Stimulated activated CD4-positive, alpha-beta T cell treated with anti-CD3 and anti-CD28 coated beads, Interleukin-15, amount 100 ng/mL, for 24 hours (primary cell): ENCODE measurements at places on chromosomes 4 and X.
A peak's percentile ranks its signal among the peaks of the same experiment; 100 is the strongest.

DNA sequence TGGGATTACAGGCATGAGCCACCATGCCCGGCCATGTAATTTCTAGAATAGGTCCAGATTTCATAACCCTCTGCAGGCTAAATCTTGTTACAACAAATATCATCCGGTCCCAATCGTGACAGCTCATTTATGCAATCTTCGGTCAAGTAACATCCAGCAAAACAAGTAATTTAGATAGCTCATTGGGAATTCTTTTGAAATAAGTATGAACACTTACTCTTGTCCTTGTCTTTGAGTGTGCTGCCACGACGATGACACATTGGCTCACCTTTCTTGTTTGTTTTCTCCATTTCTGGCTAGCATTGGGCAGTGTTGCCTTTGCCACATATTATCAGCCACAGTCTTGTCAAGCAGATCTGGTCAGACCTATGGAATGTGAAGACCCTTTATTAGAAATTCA is 92.0 kb downstream of the PHEX start:
- DNase-seq = no peak

DNA sequence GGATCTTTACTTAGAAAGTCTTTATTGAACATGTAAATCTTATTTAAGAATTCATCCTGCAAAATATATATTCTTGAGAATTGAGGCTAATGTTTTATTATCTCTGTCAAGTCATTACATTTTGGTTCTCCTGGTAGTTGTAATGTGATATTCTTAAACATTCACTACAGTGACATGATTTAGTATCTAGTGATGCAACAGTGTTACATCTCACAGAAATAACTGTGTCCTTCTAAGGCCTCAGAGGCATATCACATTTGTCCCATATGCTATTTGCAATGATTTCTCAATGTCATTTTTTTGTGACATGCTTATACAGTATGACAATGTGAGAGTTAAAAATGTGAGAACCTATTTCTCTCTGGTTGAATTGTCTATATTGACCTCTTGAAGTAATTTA is 34.1 kb downstream of the PRRG1 start:
- no peak for DNase-seq

DNA sequence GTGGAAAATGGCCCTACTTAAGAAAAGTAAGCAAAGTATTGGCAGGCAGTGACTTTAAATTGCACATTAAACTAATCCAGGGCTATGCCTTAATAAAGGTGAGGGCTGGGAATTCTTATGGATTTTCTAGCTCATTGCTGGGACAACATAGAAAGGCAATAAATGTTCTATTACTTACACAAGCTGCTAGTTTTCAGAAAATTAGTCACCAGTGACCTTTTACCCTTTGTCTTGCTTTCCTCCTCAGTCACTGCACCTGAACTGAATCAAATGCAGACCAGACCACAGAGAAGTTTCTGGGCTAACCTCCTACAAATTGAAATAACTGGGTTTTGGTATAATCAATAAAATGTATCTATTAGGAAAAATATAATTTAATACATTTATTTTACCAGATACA is 694.4 kb upstream of the FAM241A start:
- DNase-seq = no peak

DNA sequence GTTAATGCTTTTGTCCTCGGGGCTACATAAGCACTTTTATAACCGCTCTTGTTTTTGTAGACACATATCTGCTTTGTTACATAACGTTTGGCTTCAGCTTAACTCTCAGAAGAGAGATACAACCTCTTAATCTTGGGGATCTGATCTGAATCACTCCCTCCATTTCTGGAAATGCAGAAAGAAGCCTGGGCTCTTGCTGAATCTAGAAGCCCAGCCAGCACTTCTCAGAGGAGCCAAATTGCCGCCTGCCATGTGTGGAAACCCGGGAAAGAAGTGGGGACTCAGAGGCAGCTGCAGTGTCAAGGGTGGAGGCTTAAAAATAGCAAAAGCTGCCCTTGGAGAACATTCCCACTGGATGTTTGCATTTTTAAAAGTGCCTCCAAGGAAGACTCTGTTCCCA is 69.3 kb upstream of the LDB2 start:
- DNase-seq = no peak

DNA sequence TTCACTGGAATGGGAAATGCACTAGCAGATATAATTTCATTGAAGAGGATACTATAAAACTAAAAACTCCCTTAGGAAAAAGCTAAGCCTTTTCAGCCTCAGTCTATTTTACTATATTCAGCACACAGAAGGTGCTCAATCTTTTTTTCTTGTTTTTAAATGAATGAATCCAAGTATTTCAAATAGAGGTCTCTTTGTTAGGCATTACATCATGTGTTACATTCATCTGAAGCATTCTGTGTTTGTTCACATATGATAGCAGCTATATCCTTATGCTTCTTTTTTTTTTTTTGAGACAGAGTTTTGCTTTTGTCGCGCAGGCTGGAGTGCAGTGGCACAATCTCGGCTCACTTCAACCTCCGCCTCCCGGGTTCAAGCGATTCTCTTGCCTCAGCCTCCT is 278.4 kb downstream of the CAMK2D start:
- DNase-seq = no peak

DNA sequence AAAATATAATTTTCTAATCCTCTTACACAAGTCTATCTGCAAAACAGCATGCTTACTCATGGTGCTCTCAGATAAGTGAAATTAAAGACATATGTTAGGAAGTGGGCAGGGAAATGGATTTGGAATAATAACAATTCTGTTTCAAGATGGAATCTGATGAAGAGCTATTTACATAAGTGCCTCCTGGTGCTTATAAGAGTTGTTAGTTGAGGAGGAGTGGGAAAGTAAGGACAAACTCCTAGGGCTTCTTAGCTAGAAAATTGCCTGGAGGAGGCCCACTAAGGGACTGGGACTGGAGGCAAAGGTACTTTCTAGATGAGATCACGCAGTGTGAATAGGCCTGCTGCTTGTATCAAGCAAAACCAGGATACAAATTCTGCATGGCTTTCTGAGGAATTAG is 939.8 kb downstream of the GLUD2 start:
- DNase-seq = no peak

DNA sequence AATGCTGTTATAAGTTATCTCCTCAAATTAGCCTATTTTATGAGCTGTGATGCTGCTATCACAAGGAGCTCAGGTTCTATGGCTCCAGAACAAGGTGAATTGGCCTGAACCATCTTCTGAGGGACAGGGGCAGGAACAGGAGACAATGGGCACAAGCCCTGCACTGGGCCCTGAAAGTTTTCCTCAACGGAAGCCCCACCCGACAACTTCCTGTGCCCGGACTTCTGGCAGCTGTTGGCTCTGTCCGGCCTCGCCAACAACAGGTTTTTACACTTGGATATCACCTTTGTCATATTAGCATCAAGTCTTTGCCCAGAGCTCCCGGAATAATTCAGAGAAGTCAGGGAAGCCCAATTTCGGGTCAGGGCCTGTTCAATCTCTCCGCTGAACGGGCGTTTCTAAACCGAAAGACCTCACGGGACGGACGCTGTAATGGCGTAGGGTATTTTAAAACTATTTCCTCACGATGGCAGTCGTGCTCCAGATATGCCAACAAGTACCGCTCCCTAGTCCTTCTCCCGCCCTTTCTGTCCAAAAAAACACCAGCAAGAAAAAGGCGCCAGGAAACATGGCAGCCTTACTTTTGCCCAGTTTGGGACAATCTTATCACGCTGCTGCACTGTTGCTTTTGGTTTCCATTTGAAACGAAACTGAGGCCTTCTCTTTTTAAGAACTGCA is 201.0 kb upstream of the STK26 start:
- no peak for DNase-seq

- no peak for DNase-seq
Measured at GRCh38 chr4:24598025-24598424, 13.7 kb upstream of the DHX15 start.

GRCh38 chr4:86706923-86707597 is 112.9 kb downstream of the PTPN13 start:
- no peak for DNase-seq

- DNase-seq = no peak
Measured at GRCh38 chrX:26442340-26442739, 226.4 kb downstream of the MAGEB5 start.

GRCh38 chr4:82267506-82267905 is 106.3 kb downstream of the HNRNPD start:
- DNase-seq = no peak

GRCh38 chrX:53284684-53285447 is 3.5 kb upstream of the IQSEC2 start:
- DNase-seq = peak; percentile 61

DNA sequence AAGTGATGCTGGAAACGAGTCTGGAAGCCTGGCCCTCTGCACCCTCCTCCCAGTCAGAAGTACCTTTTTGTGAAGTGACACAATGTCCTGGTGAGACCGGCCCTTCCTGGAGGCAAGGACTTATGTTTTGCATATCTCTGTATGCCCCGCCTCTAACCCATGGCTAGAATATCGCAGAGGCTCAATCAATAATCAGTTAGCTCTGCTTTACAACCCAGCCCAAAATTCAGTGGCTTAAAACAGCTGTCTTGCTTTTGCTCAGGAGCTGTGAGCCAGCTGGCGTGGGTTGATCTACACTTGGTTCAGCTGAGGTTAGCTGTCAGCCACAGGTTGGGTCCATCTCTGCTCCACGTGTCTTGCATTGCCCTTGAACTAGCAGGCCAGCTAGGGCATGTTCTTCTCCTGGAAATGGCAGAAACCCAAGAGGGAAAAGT is 98.8 kb upstream of the METTL14 start:
- no peak for DNase-seq

DNA sequence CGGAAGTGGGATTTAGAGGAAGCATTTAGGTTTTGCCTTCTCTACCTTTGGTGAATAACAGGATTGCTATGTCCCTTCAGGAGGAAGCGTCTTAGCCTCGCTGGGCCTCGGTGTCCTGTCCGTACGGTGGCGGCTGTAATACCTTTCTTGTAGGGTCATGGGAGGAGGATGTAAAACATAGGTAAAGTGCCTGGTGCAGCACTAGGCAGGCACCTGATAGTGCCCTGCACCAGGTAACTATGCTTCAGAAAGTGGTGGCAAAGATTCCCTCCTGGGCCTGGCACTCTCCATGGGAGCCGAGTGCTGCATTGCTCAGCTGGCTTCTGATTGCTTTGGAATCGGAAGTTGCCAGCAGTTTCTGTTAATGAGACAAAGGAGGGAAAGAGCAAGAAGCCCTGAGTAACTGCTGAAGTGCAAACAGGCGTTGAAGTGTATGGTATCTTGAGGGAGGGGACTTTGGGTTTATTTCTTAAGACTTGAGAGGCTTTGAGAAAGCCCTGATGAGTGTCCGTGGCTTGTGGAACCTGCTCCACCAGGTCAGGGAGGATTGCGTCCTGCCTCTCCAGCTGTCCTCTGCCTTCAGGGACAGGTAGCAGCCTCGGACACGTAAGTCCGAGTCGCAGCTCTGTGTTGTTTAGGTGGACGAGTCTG is 45.8 kb downstream of the TBC1D14 start:
- no peak for DNase-seq

- no peak for DNase-seq
Measured at GRCh38 chrX:101973066-101973465, 41.2 kb upstream of the ZMAT1 start.

- no peak for DNase-seq
Measured at GRCh38 chr4:142408003-142408441, 438.1 kb downstream of the INPP4B start.

GRCh38 chr4:103915224-103915869 is 195.6 kb upstream of the TACR3 start:
- DNase-seq = no peak

DNA sequence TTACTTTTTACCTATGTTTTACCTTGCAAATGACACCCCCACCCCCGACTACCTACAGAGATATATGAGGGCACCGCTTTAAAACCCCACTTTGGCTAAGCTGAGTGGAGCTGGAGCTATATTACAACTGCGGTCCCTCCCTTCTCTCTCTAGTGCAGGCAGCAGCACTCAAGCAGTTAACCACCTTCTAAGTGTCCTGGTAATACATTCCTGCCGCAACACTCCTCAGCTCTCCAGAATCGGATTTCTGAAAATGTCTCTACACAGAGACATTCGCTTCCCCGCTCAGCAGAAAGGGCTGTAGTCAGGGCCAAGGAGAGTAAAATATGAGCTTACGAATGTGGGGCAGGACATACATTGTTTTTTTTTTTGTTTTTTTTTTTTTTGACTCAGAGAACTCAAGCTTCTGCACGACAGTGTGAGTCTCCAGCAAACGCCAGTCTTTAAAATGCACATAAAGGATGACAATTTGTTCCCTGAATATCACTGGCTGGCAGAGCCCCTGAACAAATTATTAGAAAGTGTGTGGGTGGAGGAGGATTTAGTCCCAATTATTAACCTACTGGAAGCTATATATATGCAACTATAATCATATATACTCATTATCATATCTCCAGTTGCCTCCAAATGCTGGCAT is 287.0 kb upstream of the TET2 start:
- no peak for DNase-seq

GRCh38 chr4:184958127-184958922 is 60.0 kb upstream of the HELT start:
- DNase-seq = no peak

- peak; percentile 49 for DNase-seq
Measured at GRCh38 chrX:154714925-154715324, 36.0 kb downstream of the GAB3 start.

- no peak for DNase-seq
Measured at GRCh38 chr4:147740176-147740575, 8.3 kb downstream of the ARHGAP10 start.

DNA sequence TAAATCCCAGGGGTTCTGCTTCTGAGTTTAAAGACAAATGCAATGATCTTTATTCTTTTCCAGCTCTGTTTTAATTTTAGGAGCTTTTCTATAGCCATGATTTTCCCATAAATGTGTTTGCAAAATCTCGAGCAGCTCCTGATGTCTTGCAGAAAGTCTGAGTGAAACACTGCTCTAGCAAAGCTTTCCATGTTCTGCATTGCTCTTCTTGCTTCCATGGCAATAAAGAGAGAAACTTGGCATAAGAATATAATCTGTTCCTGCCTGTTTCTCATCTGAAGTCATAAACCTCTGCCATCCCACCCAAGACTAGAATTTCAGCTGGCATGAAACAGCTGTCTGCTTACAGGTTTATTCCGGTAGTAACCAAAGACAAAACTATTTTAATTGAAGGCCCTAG is 254.5 kb downstream of the SPRY1 start:
- DNase-seq = no peak

GRCh38 chr4:47791965-47792364 is 45.9 kb downstream of the CORIN start:
- no peak for DNase-seq

DNA sequence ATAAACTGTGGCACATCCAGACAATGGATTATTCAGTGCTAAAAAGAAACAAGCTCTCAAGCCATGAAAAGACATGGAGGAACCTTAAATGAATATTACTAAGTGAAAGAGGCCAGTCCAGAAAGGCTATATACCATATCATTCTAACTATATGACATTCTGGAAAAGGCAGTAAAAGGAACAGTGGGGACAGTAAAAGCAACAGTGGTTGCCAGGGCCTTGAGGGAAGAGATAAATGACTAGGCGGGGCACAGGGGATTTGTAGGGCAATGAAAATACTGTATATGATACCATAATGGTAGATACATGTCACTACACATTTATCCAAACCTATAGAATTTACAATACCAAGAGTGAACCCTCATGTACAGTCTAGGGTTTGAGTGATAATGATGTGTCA is 115.3 kb downstream of the ATP8A1 start:
- no peak for DNase-seq
